Esophagus squamous epithelium (tissue), 5 donors: ENCODE measurements at places on chromosomes 2 and 18. TPM values are rescaled to one million over a fixed set of nuclear protein-coding genes. Genes with fewer than 3 reads are reported as not detected.

The AQP12A gene
- not detected for total RNA-seq

The EPG5 gene
- total RNA-seq: 7.8 TPM

The RTKN gene
- 26.4 TPM for total RNA-seq

The EXOC6B gene
- 39.8 TPM for total RNA-seq

The SP5 gene
- total RNA-seq: 2.3 TPM

The C2orf80 gene
- not detected for total RNA-seq

The BAZ2B gene
- 41.6 TPM for total RNA-seq
